M059J (cell line): ENCODE measurements at places on chromosomes 6 and 20.

DNA sequence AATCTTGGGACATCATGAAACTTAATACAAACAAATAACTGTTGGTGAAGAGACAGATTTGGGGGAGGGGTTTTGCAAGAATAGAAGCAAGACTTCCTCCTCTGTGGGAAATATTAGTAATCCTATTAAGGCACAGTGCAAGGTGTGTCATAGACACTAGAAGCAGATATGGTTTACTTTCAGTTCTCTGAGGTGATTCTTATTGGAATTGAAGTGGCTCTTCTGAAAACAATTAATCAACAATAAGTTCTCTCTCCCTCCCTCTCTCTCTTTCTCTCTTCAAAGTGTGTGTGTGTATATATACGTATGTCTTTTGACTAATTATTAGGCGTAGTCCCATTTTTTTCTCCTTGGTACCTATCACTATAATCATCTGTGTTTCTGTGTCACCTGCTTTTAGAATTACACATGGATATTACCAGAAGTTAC lies 99.8 kb downstream of the HIVEP2 start:
- peak; percentile 70 for DNase-seq

- peak; percentile 37 for DNase-seq
These were observed 206.2 kb downstream of the WDR27 start for GRCh38 chr6:169495601-169496000.

DNA sequence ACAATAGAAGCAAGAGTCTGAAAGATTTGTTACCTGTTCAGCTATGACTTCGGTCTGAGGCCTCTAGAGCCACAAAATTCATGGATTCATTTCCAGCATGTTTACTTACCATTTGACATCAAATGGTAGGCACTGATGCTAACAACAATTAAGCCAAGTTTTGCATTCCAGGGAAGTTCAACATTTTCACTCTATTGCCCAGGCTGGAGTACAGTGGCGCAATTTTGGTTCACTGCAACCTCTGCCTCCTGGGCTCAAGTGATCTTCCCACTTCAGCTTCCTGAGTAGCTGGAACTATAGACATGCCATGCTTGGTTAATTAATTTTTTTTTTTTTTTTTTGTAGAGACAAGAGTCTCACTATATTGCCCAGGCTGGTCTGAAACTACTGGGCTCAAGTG lies 114.1 kb upstream of the SGK1 start:
- no peak for DNase-seq

DNA sequence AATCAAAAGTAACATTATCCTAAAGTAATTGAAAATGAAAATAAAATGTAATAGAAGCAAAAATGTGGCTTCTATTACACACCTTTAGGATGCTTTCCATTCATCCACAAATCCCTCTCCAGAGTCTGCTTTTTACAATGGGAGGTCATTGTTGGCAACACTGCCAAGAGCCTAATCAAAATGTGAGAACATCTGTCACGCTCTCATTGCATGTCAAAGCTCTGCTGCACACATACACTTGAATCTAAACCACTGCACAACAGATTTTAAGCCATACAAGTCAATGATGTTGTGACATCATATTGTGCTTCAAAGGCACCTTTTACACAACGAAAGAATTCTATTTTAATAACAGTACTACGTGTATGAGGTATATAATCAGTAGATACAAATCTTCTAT lies 82.1 kb downstream of the PREP start:
- no peak for DNase-seq

DNA sequence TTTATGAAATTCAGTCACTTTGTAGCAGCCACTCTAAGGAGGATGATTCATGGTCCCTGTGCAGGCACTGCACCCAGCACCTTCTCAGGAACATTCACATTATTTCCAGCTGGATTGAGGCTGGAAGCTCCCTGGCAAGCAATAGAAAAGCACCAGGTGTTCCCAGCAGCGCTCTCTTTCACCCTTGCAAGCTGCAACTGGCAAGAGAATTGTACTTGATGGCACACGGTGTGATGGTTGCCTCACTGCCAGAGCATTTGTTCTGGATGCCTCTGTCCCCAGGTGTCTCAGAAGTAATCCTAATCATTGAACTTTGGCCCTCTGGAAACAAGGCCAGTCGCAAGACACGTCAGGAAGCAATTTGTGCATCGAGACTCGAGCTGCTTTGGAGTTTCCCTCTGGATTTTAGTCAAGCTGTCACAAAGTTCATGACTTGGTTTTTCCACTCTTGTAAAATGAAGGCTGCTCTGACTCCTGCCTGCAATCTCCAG lies 24.9 kb upstream of the PHACTR2 start:
- no peak for DNase-seq

- DNase-seq, result no peak
These were observed 135.3 kb downstream of the HFE start for GRCh38 chr6:26222571-26222970.

- peak; percentile 57 for DNase-seq
These were observed 474.9 kb upstream of the AGPAT4 start for GRCh38 chr6:161748535-161749416.

DNA sequence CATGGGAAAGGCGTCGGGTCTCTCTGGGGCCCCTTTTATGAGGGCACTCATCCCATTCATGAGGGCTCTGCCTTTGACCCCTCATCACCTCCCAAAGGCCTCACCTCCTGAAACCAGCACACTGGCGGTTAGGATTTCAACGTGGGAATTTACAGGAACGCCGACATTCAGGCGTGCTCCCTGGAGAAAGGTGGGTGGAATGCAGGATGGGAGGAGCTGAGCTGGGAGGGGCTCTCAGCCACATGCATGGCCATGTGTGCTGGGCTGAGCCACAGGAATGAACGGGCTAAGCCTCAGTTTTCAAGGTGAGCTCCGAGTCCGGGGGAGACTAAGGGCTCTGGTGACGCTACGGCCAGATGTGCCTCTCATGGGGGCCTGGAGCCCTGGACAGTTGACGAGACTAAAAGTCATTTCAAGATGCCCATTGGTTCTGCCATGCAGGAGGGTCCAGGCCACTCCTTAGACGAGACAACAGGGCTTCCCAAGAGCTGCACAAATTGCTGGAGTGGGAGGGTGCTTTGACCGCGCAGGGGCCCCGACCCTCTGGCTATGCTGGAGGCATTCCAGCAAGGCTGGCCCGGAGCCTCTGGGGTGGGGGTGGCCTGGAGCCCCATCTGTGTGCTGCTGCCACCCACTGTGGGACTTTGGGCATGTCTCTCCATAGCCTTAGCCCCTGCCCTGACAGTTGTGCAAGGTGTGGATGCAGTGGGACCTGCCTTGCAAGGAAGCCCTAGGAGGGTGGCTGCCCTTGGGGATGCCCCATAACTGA lies 3.8 kb upstream of the ARFGAP1 start:
- no peak for DNase-seq

- no peak for DNase-seq
These were observed 16.9 kb downstream of the RBM38 start for GRCh38 chr20:57408131-57408530.

DNA sequence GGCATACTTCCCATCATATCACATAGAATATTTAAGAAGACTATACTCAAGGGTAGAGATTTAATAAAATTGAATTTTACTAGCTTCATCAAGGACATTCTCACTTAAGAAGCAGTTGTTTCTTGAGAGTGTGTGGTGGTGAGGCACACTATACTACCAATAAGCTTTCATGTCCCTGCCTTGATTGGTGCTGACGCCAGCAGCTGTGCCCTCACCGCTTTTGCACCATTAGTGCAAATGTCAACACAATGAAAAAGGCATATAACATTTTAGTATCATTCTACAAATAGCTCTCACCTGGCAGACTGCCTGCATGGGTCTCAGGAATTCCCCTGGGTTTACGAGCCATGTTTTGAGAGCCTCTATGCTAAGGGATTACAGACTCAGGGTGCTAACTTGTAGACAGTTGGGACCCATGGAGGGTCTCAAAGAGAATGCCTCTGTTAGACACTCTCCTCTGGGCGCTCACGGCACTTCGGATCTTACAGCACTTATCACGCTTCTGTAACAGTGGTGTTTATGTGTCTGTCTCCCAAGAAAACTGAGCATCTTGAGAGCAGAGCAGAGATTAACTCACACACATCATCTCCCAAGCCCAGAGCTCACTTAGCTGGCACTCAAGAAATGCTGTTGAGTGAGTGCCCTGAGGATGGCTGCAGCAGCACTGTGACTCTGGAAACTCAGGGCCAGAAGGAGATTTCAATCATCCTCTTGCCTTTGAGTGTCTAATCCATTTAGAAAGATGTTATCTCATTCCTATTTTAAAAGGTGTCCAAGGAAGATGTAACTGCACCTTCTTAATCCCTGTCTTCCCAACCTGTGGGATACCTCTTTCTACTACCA lies 143.3 kb upstream of the GPR6 start:
- DNase-seq, result peak; percentile 7

DNA sequence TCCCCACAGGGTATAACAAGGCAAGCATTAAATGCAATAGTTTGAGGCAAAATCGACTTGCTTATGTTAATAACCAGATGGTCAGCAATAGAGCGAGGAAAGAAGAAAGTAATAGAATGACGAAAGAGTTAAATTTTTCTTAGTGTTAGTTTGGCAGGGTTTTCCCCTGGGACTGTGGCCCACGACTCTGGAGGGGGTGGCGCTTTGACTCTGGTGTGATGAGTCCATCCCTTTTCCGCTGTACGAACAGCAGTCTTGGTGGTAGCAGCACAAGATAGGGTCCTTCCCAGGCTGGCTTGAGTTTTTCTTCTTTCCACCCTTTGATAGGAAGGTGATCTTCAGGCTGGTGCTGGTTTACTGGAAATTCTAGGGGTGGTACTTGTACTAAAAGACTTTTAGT lies 69.2 kb upstream of the GMDS start:
- no peak for DNase-seq

GRCh38 chr20:35334311-35335101 lies 42.3 kb upstream of the FAM83C start:
- DNase-seq, result no peak

DNA sequence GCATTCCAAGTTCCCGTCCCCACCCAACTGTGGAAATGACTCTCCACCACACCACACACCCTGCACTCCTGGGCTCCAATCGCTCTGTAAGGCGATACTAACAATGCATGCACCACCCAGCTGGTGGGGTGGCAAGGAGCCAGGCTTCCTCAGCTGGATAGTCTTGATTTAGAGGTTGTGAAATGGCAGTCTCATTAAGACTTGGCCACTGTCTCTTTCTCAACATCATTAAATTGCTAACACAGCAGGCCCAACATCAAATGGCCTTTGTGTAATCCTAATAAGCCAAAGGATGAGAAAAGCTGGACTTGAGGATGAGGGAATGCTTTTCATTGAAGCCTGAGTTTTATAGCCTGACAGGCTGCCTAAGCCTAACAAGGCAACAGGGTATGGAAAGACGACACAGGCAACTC lies 223.7 kb downstream of the GMDS start:
- peak; percentile 69 for DNase-seq

GRCh38 chr6:161439093-161439492 lies 165.2 kb upstream of the AGPAT4 start:
- DNase-seq, result peak; percentile 99
